ENCODE measurements at places on chromosomes 3 and 15.

DNA sequence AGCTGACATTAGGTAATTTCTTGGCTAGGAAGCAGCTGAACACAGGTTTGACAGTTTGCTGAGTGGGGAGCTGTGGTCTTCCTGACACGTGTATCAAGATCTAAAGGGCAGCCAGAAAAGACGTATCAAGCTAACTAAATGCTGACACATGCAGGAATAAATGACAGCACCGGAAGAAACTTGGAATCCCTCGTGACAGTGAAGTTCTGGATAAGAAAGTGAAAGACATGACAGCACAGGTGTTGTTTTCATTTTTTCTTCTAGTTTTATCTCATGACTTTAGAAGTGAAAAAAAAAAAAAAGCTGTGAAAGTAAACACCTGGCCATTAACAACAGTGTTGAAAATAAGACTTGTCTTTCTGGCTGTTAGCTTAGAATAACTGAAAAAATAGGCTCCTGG lies 48.7 kb downstream of the FGF7 start:
- DNase-seq: no peak

- DNase-seq: no peak
Measured at GRCh38 chr3:126472277-126473006, 3.2 kb downstream of the ZXDC start.

DNA sequence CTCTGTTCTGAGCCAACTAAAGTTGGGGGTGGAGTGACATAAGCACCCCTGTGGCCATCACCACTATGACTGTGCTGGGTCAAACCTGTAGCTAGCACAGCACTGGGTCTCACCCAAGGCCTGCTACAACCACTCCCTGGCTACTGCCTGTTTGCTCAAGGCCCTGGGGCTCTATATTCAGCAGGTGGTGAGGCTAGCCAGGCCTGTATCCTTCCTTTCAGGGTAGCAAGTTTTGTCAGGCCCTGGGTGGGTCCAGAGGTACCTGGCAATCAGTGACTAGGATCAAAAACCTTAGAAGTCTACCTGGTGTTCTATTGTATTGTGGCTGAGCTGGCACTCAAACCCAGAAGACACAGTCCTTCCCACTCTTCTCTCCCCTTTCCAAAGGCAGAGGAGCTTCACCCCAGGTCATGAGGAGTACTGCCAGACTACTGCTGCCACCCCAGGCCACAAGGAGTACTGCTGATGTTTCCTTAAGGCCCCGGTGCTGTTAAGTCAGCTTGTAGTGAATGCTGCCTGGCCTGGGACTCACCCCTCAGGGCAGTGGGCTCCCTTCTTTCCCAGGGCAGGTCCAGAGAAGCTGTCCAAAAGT lies 170.8 kb downstream of the IGSF11 start:
- DNase-seq: no peak

GRCh38 chr3:143362115-143362991 lies 242.8 kb downstream of the CHST2 start:
- DNase-seq: no peak

DNA sequence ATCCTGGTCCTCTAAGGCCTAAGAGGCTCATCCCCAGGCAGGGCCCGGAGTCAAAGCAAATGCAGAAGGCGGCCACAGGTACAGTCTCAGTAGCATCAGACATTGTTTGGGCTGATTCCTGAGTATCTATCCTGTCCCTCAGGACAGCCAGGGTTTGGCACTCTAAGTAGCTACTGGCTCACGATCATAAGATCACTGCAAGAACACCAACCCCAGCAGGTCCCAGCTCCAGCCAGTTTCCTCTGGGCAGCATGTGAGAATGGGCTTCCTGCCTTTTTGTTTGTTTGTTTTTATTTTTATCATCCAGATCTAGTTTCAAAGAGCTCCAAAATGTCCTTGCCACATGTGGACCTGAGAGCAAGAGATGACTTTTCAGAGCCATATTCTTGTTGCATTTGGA lies 32.7 kb downstream of the LRRFIP2 start:
- no peak for DNase-seq

All from activated T-cell treated with anti-CD3 and anti-CD28 coated beads for 48 hours (primary cell).